ENCODE measurements at places on chromosomes 11 and 22. TPM values are rescaled to one million over a fixed set of nuclear protein-coding genes. Genes with fewer than 3 reads are reported as not detected.

Gene LGR4
- total RNA-seq = 2.7 TPM

Gene APOBEC3B
- total RNA-seq = 2.1 TPM

Gene OR52I1
- not detected for total RNA-seq

Gene KCNK4
- total RNA-seq = not detected

Gene MRPL23
- total RNA-seq = 37.5 TPM

Gene SCGB2A2
- not detected for total RNA-seq

Gene FOSL1
- total RNA-seq = 2.7 TPM

Gene STK33
- total RNA-seq = 0.49 TPM

Gene MRPL21
- 40.7 TPM for total RNA-seq

Gene NDUFC2
- total RNA-seq = 43.2 TPM

Gene TRIM51
- not detected for total RNA-seq

Gene UBQLNL
- 0.32 TPM for total RNA-seq

Gene TSSK2
- not detected for total RNA-seq

Gene CYP2R1
- total RNA-seq = 18.2 TPM

Gene FCHSD2
- 56.6 TPM for total RNA-seq

Gene MAP6
- 0.44 TPM for total RNA-seq

Gene TESMIN
- total RNA-seq = 6.4 TPM

Gene MS4A4E
- total RNA-seq = 1.0 TPM

Gene VEGFB
- total RNA-seq = 19.6 TPM

Gene ANO9
- total RNA-seq = 153 TPM

Gene TEF
- total RNA-seq = 9.4 TPM

Gene MRGPRX4
- total RNA-seq = not detected

Gene PLAAT2
- not detected for total RNA-seq

Gene SMC1B
- not detected for total RNA-seq

Gene PIK3C2A
- 34.4 TPM for total RNA-seq

Gene OR52A1
- not detected for total RNA-seq

Gene SCN3B
- not detected for total RNA-seq

Gene BTBD18
- not detected for total RNA-seq

Gene TMEM191B
- 3.5 TPM for total RNA-seq

Gene TMEM45B
- total RNA-seq = 1.1 TPM

Gene ADORA2A
- 31.2 TPM for total RNA-seq

Gene SCN2B
- not detected for total RNA-seq

Gene EHF
- total RNA-seq = not detected

Gene SYT12
- total RNA-seq = not detected

Gene MCAM
- 10.1 TPM for total RNA-seq

Gene YPEL4
- 0.99 TPM for total RNA-seq

Gene DGCR6
- 6.5 TPM for total RNA-seq

Gene PLCB3
- 3.6 TPM for total RNA-seq

Gene KDM4E
- total RNA-seq = not detected

Gene OR5D13
- total RNA-seq = not detected

Gene APBB1
- 95.8 TPM for total RNA-seq

Gene RIN1
- total RNA-seq = 0.57 TPM

Gene PIH1D2
- total RNA-seq = 0.47 TPM

Gene VWCE
- total RNA-seq = 0.94 TPM

Gene KRTAP5-11
- not detected for total RNA-seq

Gene BACE1
- total RNA-seq = 6.9 TPM

Gene PNPLA5
- not detected for total RNA-seq

Gene NPTXR
- total RNA-seq = 1.3 TPM

Gene OR2D2
- not detected for total RNA-seq

Gene OR51B6
- total RNA-seq = not detected

Gene PANX2
- not detected for total RNA-seq

Gene NADSYN1
- total RNA-seq = 151 TPM

Gene IGLL1
- not detected for total RNA-seq

Gene MB
- not detected for total RNA-seq

Gene MS4A6E
- not detected for total RNA-seq

Gene SERPIND1
- total RNA-seq = not detected
